GM23338 (cell line): ENCODE measurements at places on chromosomes 7 and 10. TPM values are rescaled to one million over a fixed set of nuclear protein-coding genes. Genes with fewer than 3 reads are reported as not detected.

DNA sequence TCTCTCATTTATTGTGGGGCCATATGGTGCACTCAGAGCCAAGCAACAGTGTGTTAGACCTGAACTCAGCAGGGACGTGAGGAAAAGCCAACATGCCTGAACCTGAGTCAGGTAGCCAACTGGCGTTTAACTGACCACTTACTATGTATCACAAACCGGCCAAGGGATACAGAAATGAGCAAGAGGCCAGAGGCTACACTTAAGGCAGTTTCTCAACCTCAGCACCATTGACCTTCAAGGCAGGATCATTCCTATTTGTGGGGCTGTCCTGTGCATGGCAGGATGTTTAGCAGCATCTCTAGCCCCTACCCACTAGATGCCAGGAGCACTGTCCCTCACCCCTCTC is 103.5 kb upstream of the NANOS1 start:
- DNase-seq = no peak
- H3K4me1 ChIP-seq = no peaks in the 10 kb centered on the region
- H3K4me3 ChIP-seq = no peak overlapping the region
- H3K27ac ChIP-seq = no peak overlapping the region
- H3K27me3 ChIP-seq = no peaks in the 10 kb centered on the region
- no peaks in the 10 kb centered on the region for H3K36me3 ChIP-seq

DNA sequence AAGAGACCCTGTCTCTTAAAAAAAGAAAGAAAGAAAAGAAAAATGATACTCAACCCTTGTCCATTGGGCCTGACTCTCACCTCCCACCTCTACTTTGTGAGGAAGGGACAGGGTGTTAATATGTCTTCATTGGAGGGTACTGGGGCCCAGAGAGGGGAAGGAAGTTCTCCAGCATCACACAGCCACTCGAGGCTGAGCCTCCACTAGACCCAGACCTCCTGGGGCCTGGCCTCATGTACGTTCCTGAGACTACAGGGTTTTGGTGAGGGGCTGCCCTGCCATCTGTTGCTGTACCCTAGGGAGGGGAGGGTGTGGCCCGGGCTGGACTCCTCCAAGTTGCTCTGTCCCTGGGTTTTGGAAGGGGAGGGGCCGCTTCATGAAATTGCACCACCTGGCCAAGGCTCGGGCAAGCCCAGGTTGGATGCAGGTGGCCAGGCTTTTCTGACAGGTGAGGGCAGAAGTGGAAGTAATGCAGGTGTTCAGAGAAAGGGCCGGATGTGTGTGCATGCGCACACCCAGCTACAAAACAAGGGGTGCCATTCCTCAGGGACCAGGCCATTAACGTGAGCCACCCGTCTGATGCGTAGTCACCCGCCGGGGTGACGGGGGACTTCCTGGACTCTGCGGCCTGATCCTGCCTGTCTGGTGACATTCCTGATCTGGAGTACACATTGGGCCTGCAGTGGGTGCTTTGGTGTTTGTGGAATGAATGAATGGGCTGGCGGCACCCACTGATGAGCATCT is 21.7 kb downstream of the GTF2IRD1 start:
- H3K4me3 ChIP-seq = no peak overlapping the region
- peak overlapping the region; percentile 19; the same call in 1 of the 2 replicates for H3K27ac ChIP-seq
- H3K4me1 ChIP-seq = peaks cover 11% of the 10 kb centered on the region; the same call in 1 of the 2 replicates
- DNase-seq = no peak
- H3K27me3 ChIP-seq = no peaks in the 10 kb centered on the region

GRCh38 chr7:129762387-129762969 is 151.0 kb downstream of the NRF1 start:
- no peak overlapping the region for H3K27ac ChIP-seq
- no peak overlapping the region for H3K4me3 ChIP-seq
- H3K27me3 ChIP-seq = no peaks in the 10 kb centered on the region
- H3K4me1 ChIP-seq = no peaks in the 10 kb centered on the region

GRCh38 chr10:22556774-22557173 is 157.6 kb downstream of the PIP4K2A start:
- DNase-seq = no peak
- H3K27ac ChIP-seq = no peak overlapping the region
- H3K4me1 ChIP-seq = peaks cover 3% of the 10 kb centered on the region
- no peaks in the 10 kb centered on the region for H3K27me3 ChIP-seq
- no peaks in the 10 kb centered on the region for H3K36me3 ChIP-seq

DNA sequence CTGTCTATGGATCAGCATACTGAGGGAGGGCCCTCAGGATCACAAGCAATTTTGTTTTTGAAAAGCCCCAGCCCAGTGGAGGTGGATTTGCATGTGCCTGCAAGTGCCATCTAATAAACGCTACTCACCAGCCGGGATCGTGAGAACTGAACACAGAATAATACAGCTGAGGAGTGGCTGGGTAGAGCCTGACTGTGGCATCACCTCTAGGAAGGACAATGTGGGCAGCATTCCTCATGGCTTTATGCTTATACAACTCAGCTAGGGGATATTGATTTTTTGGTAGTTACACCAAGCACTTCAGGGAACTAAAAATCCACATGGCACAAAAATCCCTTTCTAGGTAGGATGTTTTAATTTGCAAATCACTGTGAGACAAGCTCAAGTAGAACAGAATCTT is 72.7 kb upstream of the PALS2 start:
- H3K27me3 ChIP-seq = no peaks in the 10 kb centered on the region
- H3K4me3 ChIP-seq = no peak overlapping the region
- H3K36me3 ChIP-seq = no peaks in the 10 kb centered on the region
- H3K27ac ChIP-seq = no peak overlapping the region
- H3K4me1 ChIP-seq = peaks cover 46% of the 10 kb centered on the region

- 0 out of 2 replicates have a peak, but pooled peaks cover 4% of the 10 kb centered on the region for H3K4me1 ChIP-seq
- 0 out of 2 replicates have a peak overlapping the region, but pooled peaks have one; percentile 36 for H3K27ac ChIP-seq
- H3K27me3 ChIP-seq = no peaks in the 10 kb centered on the region
- no peak for DNase-seq
- H3K4me3 ChIP-seq = no peak overlapping the region
Measured at GRCh38 chr10:63375458-63375857, 90.3 kb downstream of the JMJD1C start.

DNA sequence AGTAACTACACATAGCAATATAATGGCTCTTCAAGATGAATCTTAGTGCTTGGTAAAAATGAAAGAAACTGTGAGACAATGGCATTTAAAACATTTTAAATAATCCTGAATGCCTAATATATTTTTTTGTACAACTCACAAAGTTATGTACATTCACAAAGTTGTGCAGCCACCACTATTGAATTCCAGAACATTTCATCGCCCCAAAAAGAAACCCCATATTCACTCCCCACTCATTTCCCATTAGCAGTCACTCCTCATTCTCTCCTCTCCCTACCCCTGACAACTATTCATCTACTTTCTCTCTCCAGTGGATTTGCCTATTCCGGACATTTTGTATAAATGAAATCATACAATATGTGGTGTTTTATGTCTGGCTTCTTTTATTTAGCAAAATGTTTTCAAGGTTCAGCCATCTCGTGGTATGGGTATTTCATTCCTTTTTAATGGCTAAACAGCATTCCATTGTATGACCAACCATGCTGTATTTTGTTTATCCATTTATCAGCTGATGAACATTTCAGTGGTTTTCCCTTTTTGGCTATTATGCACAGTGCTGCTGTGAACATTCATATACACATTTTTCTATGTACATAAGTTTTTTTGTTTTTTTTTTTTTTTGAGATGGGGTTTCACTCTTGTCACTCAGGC is 34.7 kb downstream of the ENTPD7 start:
- no peak overlapping the region for H3K27ac ChIP-seq
- H3K27me3 ChIP-seq = no peaks in the 10 kb centered on the region
- H3K36me3 ChIP-seq = peaks cover 20% of the 10 kb centered on the region
- no peak for DNase-seq

DNA sequence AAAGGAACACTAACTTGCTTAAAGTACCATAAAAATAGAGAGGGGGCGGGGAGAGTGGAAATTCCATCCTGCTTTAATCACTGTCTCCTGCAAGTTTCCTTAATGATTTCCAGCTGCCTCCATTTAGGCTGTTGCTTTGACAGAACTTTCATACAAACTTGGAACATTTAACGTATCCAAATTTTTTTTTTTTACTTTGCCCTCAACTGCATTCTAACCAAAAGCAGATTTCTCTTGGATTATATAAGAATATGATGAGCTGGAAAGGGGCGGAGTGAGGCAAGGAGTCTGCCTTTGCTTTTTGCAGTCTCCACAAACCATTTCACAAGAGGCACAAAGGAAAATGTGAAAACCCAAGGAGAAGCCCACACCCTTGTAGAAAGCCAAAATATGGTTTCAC is 46.6 kb upstream of the COL1A2 start:
- no peak overlapping the region for H3K27ac ChIP-seq
- DNase-seq = no peak
- peaks cover 7% of the 10 kb centered on the region; the same call in 1 of the 2 replicates for H3K4me1 ChIP-seq
- H3K4me3 ChIP-seq = no peak overlapping the region

EZH2 gene
- 25.6 and 33.9 TPM in 2 replicates for total RNA-seq

EVX1 gene
- not detected in 2 replicates for total RNA-seq

PKD2L1 gene
- total RNA-seq = not detected in 2 replicates

ADCYAP1R1 gene
- 9.2 and 10.6 TPM in 2 replicates for total RNA-seq

CDHR3 gene
- 6.7 and 12.2 TPM in 2 replicates for total RNA-seq

CUX1 gene
- 41.4 and 64.0 TPM in 2 replicates for total RNA-seq

FEZF1 gene
- 1.7 and 2.3 TPM in 2 replicates for total RNA-seq
